ENCODE measurements at places on chromosomes 12 and 14.

GRCh38 chr14:32414808-32415255 lies 85.7 kb downstream of the AKAP6 start:
- DNase-seq, result no peak

DNA sequence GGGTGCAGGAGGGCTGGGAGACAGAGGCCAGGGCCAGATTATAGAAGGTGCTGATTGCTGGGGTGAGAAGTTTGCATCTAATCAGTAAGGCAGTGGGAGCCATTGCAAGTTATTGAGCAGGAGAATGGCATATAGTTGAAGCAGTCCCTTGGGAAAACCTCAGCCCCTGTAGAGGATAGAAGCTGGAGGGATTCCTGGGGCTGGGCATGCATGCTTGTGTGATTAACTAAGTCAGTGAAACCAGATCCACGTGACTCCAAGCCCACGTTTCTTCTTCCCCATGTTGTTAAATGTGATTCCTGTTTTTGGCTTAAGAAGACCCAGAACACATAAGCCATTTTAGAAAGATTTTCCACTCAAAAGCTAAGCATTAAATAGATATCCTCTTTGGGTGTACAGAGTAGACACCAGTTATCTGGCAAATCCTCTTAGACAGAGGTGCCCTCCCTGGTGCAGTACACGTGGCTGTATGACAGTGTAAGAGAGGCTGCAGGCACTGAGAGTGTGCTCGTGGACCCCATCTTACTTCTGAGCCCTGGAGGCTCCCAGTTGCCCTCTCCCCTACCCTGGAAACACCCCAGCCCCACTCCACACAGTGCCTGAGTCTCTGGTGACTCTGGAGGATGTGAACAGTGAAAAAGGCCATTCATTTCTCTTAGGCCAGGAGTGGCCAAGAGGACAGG lies 3.2 kb downstream of the C14orf132 start:
- peak; percentile 55 for DNase-seq

GRCh38 chr14:91418387-91419043 lies 895 bp upstream of the CCDC88C start:
- DNase-seq, result peak; percentile 15

- no peak for DNase-seq
These were observed 129.0 kb downstream of the RFLNA start for GRCh38 chr12:124423761-124424515.

DNA sequence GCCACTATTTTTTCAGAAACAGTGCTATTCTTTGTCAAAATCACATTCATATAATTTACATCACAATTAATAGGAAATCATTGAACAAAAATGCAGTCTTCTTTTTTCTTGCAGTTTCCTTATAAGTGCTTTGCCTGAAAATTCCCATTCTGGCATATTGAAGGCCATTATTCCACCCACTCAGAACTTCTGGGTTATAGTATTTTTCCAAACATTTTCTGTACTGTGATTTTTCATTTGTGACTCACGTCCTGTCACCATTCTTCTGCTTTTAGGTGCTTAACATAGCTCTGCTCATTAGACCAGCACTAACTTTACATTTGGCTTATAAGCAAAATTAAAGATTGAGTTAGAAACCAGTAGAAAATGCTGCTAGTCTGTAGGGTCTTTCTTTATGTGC lies 241.0 kb upstream of the NPAS3 start:
- DNase-seq, result peak; percentile 47

- DNase-seq, result no peak
These were observed 45.3 kb downstream of the IFNG-AS1 start for GRCh38 chr12:68034567-68034966.

All from fibroblast of skin of left quadriceps (primary cell).